ENCODE measurements at places on chromosomes 3 and 15.
A peak's percentile ranks its signal among the peaks of the same experiment; 100 is the strongest.

- DNase-seq, result peak; percentile 70
- H3K27me3 ChIP-seq, result no peaks in the 10 kb centered on the region
- H3K36me3 ChIP-seq, result peaks cover 71% of the 10 kb centered on the region
- H3K27ac ChIP-seq, result no peak overlapping the region
- H3K4me1 ChIP-seq, result peaks cover 18% of the 10 kb centered on the region
Measured at GRCh38 chr3:171163101-171164066, 136.9 kb upstream of the SLC2A2 start.

DNA sequence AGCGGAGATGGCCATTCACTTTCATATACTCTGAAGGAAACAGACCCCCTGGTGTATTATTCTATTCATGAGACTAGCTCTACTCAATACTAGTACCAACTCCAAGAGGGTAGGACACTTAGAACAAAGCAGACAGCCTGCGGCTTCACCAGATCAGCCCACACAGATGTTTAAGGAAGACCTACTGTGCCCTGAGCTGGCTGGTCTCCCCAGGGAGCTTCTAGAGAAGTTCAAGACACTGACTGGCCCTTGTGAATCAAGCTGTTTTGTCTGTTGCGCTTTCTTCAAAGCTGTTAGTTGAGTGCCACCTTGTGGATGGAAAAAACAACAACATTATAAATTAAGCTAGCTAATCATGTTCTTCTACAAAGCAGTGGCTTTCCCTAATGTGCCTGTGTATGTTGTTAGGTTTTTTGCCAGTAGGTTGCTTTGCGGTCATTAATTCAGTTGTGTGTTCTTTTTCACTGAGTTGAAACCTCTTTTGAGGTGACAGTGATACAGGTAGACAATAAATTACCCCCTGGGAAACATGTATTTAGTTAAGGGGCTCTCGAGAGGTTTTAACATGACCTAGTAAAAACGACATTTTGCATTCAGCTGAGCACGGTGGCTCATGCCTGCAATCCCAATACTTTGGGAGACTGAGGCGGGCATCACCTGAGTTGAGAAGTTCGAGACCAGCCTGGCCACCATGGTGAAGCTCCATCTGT lies 64.2 kb upstream of the MYZAP start:
- no peaks in the 10 kb centered on the region for H3K36me3 ChIP-seq
- DNase-seq, result peak; percentile 68
- no peak overlapping the region for H3K27ac ChIP-seq
- no peaks in the 10 kb centered on the region for H3K4me1 ChIP-seq
- peaks cover 18% of the 10 kb centered on the region for H3K27me3 ChIP-seq

GRCh38 chr15:68589053-68589452 lies 10.3 kb downstream of the CORO2B start:
- peaks cover 4% of the 10 kb centered on the region for H3K27me3 ChIP-seq
- no peak overlapping the region for H3K4me3 ChIP-seq
- H3K4me1 ChIP-seq, result peaks cover 26% of the 10 kb centered on the region
- no peaks in the 10 kb centered on the region for H3K36me3 ChIP-seq

DNA sequence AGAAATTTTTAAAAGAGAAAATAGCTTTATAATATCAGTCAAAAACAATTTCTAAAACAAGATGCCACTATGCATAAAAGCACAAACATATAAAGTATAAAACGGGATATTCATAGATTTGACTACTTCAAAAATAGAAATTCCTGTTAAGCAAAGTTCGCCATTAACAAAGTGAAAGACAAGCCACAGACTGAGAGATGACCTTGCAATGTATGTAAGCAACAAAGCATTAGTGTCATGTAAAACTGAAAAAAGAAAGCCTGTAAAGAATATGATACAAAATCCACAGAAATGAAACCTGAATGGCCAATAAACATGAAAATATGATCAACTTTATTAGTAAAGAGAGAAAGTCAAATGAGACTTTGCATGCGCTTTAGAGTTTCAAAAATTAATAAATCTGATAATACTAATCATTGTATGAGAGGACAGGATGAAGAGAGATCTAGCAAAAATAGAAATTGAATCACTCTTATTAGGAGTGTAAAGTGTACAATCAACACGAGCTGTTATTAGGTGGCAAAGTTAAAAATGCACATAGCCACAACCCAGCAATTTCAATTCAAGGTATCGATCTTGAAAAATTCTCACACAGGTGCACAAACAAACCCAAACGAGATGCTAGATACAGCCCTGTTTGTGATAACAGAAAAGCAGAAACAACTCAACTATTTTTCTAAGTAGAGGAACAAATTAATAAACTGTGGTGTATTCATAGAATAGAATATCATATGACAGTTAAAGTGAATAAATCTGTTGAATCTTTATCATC lies 173.6 kb downstream of the MECOM start:
- DNase-seq, result no peak
- no peak overlapping the region for H3K4me3 ChIP-seq
- no peaks in the 10 kb centered on the region for H3K36me3 ChIP-seq
- no peaks in the 10 kb centered on the region for H3K4me1 ChIP-seq
- H3K27ac ChIP-seq, result no peak overlapping the region

DNA sequence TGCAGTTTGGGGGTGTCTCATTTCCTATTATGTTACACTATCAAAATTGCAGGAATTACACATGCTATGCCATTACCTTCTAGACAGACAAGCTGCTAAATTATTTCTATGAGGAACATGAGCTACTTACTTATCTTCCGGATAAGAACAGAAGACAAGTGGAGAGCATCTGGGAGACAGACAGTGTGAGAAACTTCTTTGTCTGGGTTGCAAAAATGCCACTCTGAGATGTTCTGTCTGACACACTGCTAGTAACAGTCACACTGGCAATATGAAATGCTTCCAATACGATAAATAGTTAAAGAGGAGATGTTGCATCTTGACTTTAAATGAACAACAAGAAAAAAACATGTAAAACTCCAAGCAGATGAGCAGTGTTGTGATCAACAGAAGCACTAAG lies 40.1 kb downstream of the LSAMP start:
- no peak for DNase-seq
- H3K36me3 ChIP-seq, result no peaks in the 10 kb centered on the region
- H3K27me3 ChIP-seq, result no peaks in the 10 kb centered on the region
- no peak overlapping the region for H3K27ac ChIP-seq
- H3K4me1 ChIP-seq, result no peaks in the 10 kb centered on the region

GRCh38 chr15:85580879-85581278 lies 200.5 kb downstream of the AKAP13 start:
- peak overlapping the region; percentile 82 for H3K4me3 ChIP-seq
- peaks cover 41% of the 10 kb centered on the region for H3K36me3 ChIP-seq
- no peaks in the 10 kb centered on the region for H3K27me3 ChIP-seq
- peak; percentile 80 for DNase-seq

- H3K36me3 ChIP-seq, result peaks cover 35% of the 10 kb centered on the region
- peak overlapping the region; percentile 61 for H3K4me3 ChIP-seq
- DNase-seq, result peak; percentile 87
- H3K27me3 ChIP-seq, result no peaks in the 10 kb centered on the region
Measured at GRCh38 chr3:17023006-17023664, 138.4 kb downstream of the PLCL2 start.
